ENCODE measurements at places on chromosomes 4 and X. TPM values are rescaled to one million over a fixed set of nuclear protein-coding genes. Genes with fewer than 3 reads are reported as not detected.

GRCh38 chr4:40967550-40967949 lies 217.8 kb downstream of the NSUN7 start:
- no peak for DNase-seq
- no peaks in the 10 kb centered on the region for H3K36me3 ChIP-seq
- H3K27ac ChIP-seq, result no peak overlapping the region

DNA sequence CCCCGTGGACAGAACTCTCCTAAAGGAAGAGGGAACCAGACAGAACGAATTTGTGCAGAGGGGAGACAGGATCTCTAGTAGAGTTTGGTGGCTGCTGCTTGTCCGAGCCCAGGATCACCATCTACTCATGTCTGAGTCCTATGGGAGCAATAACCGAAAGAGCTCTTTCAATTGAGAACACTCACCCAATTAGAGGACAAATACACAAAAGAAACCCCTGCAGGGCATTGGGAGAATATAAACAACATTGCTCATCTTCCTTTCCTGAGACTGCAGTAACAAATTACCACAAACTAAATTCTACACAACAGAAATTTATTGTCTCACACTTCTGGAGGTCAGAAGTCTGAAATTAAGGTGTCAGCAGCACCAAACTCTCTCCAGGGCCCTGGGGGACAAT lies 65.6 kb downstream of the SPINK2 start:
- H3K36me3 ChIP-seq, result no peaks in the 10 kb centered on the region
- H3K4me3 ChIP-seq, result no peak overlapping the region
- H3K27me3 ChIP-seq, result no peaks in the 10 kb centered on the region
- no peak overlapping the region for H3K27ac ChIP-seq

The KLHL13 gene
- 22.5 TPM for total RNA-seq

- no peaks in the 10 kb centered on the region for H3K4me1 ChIP-seq
- H3K36me3 ChIP-seq, result no peaks in the 10 kb centered on the region
- H3K27ac ChIP-seq, result no peak overlapping the region
- DNase-seq, result no peak
- no peak overlapping the region for H3K4me3 ChIP-seq
- no peaks in the 10 kb centered on the region for H3K27me3 ChIP-seq
These were observed 242.5 kb upstream of the VCX3A start for GRCh38 chrX:6777238-6778002.

DNA sequence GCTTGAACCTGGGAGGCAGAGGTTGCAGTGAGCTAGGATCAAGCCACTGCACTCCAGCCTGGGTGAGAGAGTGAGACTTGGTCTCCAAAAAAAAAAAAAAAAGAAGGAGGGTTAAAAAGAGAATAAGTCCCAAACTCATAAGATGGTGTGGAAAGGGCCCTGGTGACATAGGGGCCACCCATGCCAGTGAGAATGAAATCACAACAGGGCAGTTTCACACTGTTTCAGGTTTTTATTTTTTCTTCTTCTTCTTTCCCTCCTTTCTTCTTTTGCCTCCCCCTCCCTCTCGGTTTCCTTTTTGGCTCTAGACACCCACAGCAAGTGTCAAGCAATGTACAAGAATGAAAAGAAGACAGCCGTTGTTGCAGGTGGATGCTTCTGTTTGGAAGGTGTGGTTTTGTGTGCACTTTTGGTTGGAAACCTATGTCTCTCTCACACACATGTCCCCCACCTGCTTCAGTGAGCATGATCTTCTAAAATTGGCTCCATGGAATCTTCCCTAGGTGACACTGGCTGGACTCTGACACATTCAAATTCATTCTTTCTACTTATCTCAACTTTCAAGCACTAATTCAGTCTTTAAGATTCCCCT lies 14.4 kb upstream of the TLR8 start:
- no peak overlapping the region for H3K27ac ChIP-seq
- H3K4me1 ChIP-seq, result no peaks in the 10 kb centered on the region
- no peak for DNase-seq
- no peaks in the 10 kb centered on the region for H3K36me3 ChIP-seq
- H3K27me3 ChIP-seq, result no peaks in the 10 kb centered on the region

GRCh38 chr4:166902941-166903340 lies 331.4 kb downstream of the SPOCK3 start:
- H3K27ac ChIP-seq, result no peak overlapping the region
- H3K4me3 ChIP-seq, result no peak overlapping the region
- no peaks in the 10 kb centered on the region for H3K27me3 ChIP-seq

- H3K36me3 ChIP-seq, result peaks cover 8% of the 10 kb centered on the region
- no peaks in the 10 kb centered on the region for H3K27me3 ChIP-seq
- DNase-seq, result no peak
- H3K4me3 ChIP-seq, result no peak overlapping the region
These were observed 26.1 kb downstream of the ACOX3 start for GRCh38 chr4:8414377-8414776.

DNA sequence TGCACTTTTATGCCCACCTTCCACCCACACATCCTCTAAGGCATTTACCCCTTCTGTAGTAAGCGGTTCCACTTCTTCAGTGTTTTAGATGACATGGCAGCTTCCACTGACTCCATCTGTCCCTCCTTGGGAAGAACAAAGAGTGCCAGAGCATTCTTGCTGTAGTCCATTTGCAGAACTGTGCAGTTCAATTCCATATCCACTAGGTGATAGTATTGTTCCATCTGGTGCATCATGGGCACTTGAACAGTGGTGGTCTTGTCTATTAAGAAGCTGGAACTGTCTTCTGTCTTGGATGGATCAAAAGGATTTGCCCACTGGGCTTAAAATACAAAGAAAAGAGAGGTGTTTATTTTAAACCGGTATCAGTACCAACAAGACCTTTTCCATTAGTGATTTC lies 3.5 kb downstream of the SERPINA7 start:
- H3K27ac ChIP-seq, result no peak overlapping the region
- H3K27me3 ChIP-seq, result no peaks in the 10 kb centered on the region
- DNase-seq, result no peak

DNA sequence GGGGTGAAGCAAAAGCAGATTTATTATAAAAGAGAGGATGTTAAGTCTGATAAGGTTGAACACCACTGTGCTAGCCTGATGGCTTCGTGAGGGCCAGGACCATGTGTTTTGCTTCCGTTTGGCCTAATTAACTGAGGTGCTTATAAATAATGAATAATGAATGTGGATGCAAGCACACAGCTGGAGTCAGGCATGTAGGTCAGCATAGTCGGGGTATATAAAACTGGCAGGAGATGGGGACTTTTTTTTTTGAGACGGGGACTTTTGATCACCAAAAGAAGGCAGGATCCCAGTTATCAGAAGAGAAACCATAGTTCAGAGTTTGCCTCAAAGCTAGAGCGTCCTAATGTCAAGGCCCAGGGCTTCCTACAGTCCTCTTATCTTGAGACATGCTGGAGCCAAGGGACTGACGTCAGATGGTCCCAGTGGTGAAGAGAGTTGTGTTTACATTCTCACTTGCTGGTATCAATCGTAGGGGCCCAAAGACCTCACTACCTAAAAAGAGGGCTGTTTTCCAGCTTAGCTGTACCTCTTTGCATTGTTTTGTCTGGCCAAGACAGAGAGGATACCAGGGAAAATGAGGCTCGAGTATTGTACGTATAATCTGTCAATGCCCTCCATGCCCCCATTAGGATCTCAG lies 50.4 kb downstream of the RTL9 start:
- no peak for DNase-seq
- peaks cover 3% of the 10 kb centered on the region for H3K4me1 ChIP-seq
- H3K36me3 ChIP-seq, result no peaks in the 10 kb centered on the region

DNA sequence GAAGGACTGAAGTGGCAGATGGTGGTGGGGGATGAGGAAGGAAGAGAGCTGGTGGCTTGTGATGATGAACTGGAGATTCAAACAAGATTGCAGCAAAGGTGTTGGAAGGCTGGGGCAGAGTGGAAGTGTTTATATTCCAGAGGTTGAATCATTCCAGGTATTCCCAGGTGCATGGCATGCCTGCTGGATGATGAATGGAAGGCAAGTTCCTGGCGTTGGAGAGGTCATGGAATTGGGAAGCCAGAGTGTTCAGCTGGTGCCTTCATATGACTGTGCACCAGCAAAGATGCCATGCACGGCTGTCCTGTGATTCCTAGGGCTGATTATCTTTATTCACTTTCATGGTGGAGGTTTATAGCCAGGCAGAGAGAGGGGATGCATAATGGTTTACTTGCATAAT lies 135.8 kb upstream of the PUDP start:
- no peak overlapping the region for H3K4me3 ChIP-seq
- no peaks in the 10 kb centered on the region for H3K36me3 ChIP-seq
- H3K27me3 ChIP-seq, result no peaks in the 10 kb centered on the region
- H3K27ac ChIP-seq, result no peak overlapping the region
- H3K4me1 ChIP-seq, result no peaks in the 10 kb centered on the region

GRCh38 chr4:57110640-57111511 lies 691 bp upstream of the IGFBP7 start:
- H3K4me1 ChIP-seq, result peaks cover 11% of the 10 kb centered on the region
- DNase-seq, result peak; percentile 70
- peak overlapping the region; percentile 87 for H3K27ac ChIP-seq
- peak overlapping the region; percentile 48 for H3K4me3 ChIP-seq
- H3K27me3 ChIP-seq, result no peaks in the 10 kb centered on the region

DNA sequence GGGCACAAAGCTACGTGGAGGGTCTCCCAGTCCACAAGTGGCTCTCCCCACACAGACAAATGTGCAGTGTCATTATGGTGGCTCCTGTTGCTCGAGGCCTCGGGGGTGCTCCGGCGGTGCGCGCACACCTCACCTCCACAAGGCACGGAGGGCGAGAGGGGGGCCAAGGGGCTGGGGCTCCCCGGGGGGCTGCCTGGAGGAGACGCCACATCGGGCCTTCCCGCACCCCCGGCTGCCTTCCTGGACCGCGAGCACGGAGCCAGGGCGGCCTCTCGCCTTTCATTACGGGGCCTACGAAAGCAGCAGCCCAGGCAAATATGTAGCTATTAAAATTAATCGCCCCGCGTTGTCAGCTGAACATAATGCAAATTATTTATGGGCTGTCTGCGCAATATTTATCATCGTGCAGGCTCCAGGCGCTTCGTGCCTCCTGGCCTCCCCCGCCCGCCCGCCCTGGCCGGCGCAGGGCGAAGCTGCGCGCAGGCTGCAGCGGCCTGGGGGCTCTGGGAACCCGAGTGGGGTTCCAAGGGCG lies 70.8 kb upstream of the BCOR start:
- no peak overlapping the region for H3K27ac ChIP-seq
- peaks cover 7% of the 10 kb centered on the region for H3K4me1 ChIP-seq
- DNase-seq, result no peak
- H3K36me3 ChIP-seq, result no peaks in the 10 kb centered on the region
- H3K27me3 ChIP-seq, result no peaks in the 10 kb centered on the region
- no peak overlapping the region for H3K4me3 ChIP-seq

GRCh38 chrX:151793886-151794285 lies 59.3 kb downstream of the CNGA2 start:
- no peaks in the 10 kb centered on the region for H3K36me3 ChIP-seq
- peak; percentile 78 for DNase-seq
- no peak overlapping the region for H3K4me3 ChIP-seq
- no peak overlapping the region for H3K27ac ChIP-seq

DNA sequence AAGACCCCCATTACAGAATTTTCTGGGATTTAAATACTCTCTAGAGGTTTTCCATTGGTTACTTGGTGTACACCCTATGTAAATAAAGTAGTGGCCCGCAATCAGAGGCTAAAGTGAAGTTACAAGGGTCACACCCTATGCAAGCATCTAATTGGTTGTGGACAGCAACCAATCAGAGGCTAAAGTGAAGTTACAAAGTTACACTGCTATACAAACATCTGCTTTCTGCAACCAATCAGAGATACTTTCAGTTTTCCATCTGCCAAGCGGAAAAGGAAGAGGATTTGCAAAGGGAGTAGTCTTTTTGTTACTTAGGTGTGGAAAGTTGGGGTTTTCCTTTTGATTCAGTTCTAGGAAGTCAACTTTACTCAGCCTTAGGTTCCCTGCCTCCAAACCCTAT lies 2.0 kb upstream of the ATRX start:
- H3K4me3 ChIP-seq, result no peak overlapping the region
- H3K27me3 ChIP-seq, result no peaks in the 10 kb centered on the region
- DNase-seq, result no peak
- no peaks in the 10 kb centered on the region for H3K36me3 ChIP-seq

The SOD3 gene
- 34.8 TPM for total RNA-seq

The USP51 gene
- 1.3 TPM for total RNA-seq

- H3K27me3 ChIP-seq, result no peaks in the 10 kb centered on the region
- no peak for DNase-seq
- H3K27ac ChIP-seq, result no peak overlapping the region
- H3K4me1 ChIP-seq, result no peaks in the 10 kb centered on the region
- no peaks in the 10 kb centered on the region for H3K36me3 ChIP-seq
- H3K4me3 ChIP-seq, result no peak overlapping the region
These were observed 128.4 kb upstream of the LIMCH1 start for GRCh38 chr4:41409594-41409895.

GRCh38 chr4:101291198-101291597 lies 56.1 kb downstream of the PPP3CA start:
- H3K36me3 ChIP-seq, result no peaks in the 10 kb centered on the region
- no peak overlapping the region for H3K4me3 ChIP-seq

DNA sequence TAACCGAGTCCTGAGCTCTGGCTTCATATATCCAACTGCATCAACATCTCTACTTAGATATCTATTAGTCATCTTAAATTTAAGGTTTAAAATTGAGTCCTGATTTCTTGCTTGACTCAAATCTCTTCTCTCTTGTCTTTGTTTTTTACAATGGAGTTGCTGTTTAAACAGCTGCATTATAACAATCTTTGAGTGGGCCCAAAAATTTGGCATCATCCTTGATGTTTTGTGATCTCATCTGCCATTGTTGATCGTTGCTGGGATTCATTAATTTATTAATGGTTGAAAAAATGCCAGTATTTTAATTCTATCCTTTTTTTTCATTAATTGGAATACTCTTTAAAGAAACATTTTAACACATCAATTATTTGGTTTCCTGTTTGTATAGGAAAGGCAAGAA lies 82.2 kb downstream of the STIM2 start:
- H3K4me3 ChIP-seq, result no peak overlapping the region
- no peak overlapping the region for H3K27ac ChIP-seq
- H3K4me1 ChIP-seq, result no peaks in the 10 kb centered on the region
- no peaks in the 10 kb centered on the region for H3K36me3 ChIP-seq

The EREG gene
- 9.9 TPM for total RNA-seq

The RAB9B gene
- total RNA-seq, result 0.77 TPM

DNA sequence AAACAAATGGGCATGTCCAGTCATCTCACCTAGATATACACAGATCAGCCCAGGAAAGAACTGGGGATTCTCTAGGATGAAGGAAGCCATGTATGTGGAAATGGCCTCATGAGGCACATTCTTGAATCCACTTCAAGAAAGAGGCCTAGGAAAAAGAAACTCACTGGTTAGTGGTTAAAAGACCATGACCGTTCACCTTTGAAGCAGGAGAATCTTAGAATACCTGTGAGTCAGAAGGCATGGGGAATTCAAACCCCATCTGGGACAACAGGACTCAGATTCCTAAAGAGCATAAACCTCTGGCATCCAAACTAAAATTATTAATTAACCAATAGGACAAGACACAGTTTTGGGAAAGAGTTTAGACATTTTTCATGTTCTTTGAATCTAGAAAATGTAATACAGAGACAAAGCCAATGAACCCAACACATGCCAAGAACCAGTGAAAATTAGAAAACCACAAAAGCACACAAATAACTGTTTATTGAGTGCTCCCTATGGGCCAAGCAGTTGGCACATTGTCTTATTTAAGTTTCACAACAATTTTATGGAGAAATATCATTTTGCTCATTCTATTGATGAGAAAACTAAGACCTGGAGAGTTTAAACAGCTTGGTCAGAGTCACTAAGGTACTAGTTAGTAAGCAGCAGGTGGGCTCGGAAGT lies 97.5 kb downstream of the NPNT start:
- no peaks in the 10 kb centered on the region for H3K27me3 ChIP-seq
- no peak for DNase-seq
- no peak overlapping the region for H3K4me3 ChIP-seq
- H3K36me3 ChIP-seq, result no peaks in the 10 kb centered on the region
- H3K27ac ChIP-seq, result no peak overlapping the region

All from fibroblast of lung (primary cell).